ENCODE measurements at places on chromosomes 11 and 22. TPM values are rescaled to one million over a fixed set of nuclear protein-coding genes. Genes with fewer than 3 reads are reported as not detected.

The CCDC86 gene
- 11.2 TPM for total RNA-seq

The ANO1 gene
- total RNA-seq, result 10.8 TPM

The OR6A2 gene
- total RNA-seq, result 0.14 TPM

The RASGRP2 gene
- total RNA-seq, result 2.5 TPM

The STX3 gene
- 16.6 TPM for total RNA-seq

The DHCR7 gene
- 5.7 TPM for total RNA-seq

The CALCA gene
- not detected for total RNA-seq
